ENCODE measurements at places on chromosomes 6 and 20. TPM values are rescaled to one million over a fixed set of nuclear protein-coding genes. Genes with fewer than 3 reads are reported as not detected.

Gene NKAIN2
- not detected for total RNA-seq

Gene SLC35A1
- 7.3 TPM for total RNA-seq

Gene UBE2V1
- total RNA-seq = 111 TPM

Gene TREML1
- total RNA-seq = not detected

Gene CHRNA4
- 0.63 TPM for total RNA-seq

Gene GNRH2
- total RNA-seq = 0.47 TPM

Gene HCRTR2
- not detected for total RNA-seq

Gene ADTRP
- 0.71 TPM for total RNA-seq

Gene BPIFB2
- total RNA-seq = not detected

Gene OR2J1
- total RNA-seq = not detected

Measured in A549 treated with ZK216348 at 1 μM for 4 hours (cell line).